ENCODE measurements at places on chromosomes 12 and 14. TPM values are rescaled to one million over a fixed set of nuclear protein-coding genes. Genes with fewer than 3 reads are reported as not detected.

The PRH2 gene
- not detected for total RNA-seq

The PIWIL1 gene
- total RNA-seq: not detected

The TMEM233 gene
- 0.18 TPM for total RNA-seq

The AGAP2 gene
- total RNA-seq: 0.23 TPM

The PTGDR gene
- not detected for total RNA-seq

The RILPL2 gene
- 1.6 TPM for total RNA-seq

The FOXN4 gene
- total RNA-seq: 0.20 TPM

The REP15 gene
- 0.22 TPM for total RNA-seq

The RDH16 gene
- total RNA-seq: 0.19 TPM

The LTBR gene
- total RNA-seq: 249 TPM

The NUP37 gene
- total RNA-seq: 61.0 TPM

The CLEC7A gene
- total RNA-seq: not detected

The SDR9C7 gene
- total RNA-seq: not detected

The NFATC4 gene
- total RNA-seq: 0.42 TPM

The MAP4K5 gene
- total RNA-seq: 35.1 TPM
